WTC11 (cell line): ENCODE measurements at places on chromosomes 3 and 15.

DNA sequence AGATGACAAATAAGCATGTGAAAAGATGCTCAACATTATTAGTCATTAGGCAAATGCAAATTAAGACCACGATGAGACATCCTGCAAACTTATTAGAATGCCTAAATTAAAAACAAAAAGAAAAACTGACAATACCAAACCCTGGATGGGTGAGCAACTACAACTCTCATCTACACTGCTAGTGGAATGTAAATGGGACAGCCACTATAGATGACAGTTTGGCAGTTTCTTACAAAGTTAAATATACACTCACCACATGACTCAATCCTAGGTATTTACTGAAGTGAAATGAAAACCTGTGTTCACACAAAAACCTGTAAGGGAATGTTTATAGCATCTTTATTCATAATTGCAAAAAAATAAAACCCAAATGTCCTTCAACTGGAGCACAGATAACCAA lies 74.7 kb downstream of the NPTN start:
- no peak for DNase-seq

- no peak for DNase-seq
These were observed 619.5 kb upstream of the TBL1XR1 start for GRCh38 chr3:177816667-177817208.

DNA sequence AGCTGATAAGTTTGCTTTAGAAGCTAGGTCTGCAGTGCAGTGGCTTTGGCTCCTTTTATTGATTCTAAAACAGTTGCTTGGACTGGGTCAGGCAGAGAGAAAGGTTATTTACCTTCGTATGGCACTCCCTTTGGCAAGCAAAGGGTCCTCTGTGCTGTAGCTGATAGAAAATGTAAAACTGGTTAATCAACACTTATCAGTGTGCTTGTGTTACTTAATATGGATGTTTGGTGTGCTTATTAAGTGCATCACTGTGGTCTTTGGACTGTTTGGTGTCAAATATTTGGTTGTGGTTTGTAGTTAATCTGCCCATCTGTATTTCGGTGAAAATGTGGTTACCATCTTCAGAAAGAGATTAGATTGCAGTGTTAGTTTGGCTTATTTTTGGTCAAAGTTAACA lies 16.0 kb downstream of the UBE2E2 start:
- no peak for DNase-seq

DNA sequence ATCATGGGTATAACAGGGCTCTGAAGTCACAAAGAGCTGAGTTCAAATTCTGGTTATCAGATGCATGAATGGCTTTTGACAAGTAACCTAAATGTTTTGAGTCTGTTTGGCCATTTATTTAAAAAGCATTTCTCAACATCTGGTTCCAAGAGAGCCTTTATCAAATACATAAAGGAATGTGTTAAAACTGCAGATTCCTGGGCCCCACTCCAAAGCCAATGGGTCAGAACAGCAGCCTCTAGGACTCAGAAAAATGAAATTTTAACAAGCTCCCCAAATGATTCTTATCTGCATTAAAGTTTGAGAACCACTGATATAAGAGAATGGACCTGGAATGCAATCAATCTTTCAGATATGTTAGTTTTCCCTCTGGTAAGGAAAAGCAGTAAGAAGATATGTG lies 3.4 kb downstream of the B4GALT4 start:
- no peak for DNase-seq

DNA sequence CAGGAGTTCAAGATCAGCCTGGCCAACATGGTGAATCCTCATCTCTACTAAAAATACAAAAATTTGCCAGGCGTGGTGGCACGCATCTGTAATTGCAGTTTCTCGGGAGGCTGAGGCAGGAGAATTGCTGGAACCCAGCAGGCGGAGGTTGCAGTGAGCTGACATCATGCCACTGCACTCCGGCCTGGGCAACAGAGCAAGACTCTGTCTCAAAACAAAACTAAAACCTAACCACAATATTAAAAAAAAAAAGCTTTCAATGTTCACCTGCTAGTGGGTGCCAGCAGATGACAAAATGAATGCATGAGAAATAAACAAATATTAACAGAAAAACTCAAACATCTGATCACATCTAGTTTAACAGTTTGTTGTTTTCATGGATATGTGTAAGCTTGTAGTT lies 9.0 kb downstream of the SLC24A1 start:
- no peak for DNase-seq

DNA sequence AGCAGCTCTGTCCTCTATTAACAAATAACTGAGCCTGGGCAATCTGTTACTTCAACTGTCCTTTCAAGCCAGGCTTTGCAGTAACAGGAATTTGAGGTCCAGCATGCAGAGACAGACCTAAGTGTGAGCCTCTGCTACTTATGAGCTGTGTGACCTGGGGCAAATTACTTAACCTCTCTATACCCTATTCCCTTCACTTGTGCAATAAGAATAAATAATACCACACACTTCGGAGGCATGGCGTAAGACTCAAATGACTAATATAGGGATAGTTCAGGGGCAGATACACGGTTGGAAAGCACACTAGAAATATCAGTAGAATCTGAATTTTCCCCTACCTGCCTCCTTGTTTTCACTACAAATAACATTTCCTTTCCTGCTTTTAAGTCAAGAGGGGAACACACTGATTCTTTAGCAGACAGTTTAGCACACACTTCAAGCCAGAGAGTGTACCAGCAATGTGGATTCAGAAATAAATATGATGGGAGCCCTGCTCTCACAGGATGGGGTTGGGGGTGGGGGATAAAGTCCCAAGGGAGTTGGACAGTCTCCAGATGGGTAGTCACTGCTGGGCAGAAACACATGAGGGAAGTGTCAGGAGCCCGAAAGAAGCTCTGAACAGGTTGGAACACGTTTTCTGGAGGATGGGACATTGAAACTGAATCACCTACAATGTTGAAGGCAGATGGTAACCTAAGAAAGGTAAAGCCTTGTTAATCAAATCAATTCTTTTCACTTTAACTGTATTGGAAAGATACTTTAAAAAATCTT lies 61.8 kb upstream of the RBP1 start:
- no peak for DNase-seq

GRCh38 chr15:90597577-90597976 lies 67.9 kb downstream of the CRTC3 start:
- DNase-seq = no peak

- DNase-seq = no peak
These were observed 144.6 kb downstream of the FOXP1 start for GRCh38 chr3:71438904-71439303.

- DNase-seq = no peak
These were observed 95.2 kb upstream of the IQSEC1 start for GRCh38 chr3:13168391-13168790.

DNA sequence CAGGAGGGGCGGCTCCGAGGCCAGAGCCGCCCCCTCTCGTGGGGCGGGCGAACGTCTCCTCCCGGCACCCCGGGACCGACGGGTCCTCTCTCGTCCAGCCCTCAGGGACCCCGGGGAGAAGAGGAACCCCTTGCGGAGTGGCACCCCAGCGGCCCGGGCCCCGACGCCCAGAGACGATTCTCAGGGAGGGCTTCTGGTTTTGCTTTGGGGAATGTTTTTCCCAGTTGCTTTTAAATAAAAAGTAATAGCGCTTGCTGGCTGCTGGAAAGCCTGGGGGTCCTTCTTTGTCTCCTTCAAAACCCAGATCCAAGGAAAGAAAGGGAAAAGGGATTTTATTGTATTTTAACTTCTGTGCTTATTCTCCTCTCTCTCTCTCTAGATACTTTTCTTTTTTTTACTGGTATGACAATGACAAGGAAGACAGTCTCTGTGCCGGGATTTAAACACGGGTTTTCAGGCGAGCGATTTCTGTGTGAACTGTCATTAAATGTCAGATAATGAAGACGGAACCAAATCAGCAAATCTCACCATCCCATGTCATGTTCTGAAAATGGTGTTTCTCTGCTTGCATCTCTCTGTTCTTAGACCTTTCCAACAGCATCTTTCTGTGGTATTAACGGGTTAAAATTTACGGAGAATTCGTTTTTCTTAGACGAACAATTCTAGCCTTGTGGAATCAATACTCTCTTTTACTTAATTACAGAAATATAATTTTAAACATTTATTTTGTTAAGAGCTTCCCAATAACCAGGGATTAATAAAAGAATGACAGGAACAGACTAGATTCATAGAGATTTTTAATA lies 530 bp upstream of the PCOLCE2 start:
- DNase-seq = no peak

GRCh38 chr15:80487839-80488390 lies 83.7 kb downstream of the ARNT2 start:
- no peak for DNase-seq

- DNase-seq = no peak
These were observed 480.9 kb downstream of the ZIC1 start for GRCh38 chr3:147890114-147890513.

GRCh38 chr3:194496217-194496919 lies 9.6 kb upstream of the ATP13A3 start:
- no peak for DNase-seq

DNA sequence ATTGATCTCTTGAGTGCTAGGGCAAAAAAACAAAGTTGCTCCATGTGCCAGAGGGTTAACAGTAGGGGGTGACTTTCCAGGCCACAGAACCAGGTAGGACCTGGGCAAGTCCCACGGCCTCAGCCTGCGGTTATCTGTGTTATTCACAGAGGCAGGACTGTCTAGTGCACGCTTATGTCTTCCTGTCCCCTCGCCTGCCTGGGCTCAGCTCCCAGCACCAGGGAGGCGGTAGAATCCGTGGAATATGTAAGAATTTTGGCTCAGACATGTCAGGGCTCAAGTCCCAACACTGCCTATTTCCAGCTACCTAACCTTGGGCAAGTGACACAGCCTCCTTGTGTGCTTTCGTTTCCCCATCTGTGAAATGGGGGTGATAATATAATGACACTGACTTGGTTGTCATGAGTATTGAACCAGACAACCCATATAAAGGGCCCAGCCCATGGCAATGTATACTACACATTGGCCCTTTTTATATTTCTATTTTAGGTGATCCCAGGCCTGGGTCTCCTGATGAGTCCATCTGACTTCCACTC lies 44.3 kb upstream of the FLNB start:
- DNase-seq = no peak

GRCh38 chr15:52021128-52021671 lies 2.2 kb downstream of the MAPK6 start:
- DNase-seq = no peak

DNA sequence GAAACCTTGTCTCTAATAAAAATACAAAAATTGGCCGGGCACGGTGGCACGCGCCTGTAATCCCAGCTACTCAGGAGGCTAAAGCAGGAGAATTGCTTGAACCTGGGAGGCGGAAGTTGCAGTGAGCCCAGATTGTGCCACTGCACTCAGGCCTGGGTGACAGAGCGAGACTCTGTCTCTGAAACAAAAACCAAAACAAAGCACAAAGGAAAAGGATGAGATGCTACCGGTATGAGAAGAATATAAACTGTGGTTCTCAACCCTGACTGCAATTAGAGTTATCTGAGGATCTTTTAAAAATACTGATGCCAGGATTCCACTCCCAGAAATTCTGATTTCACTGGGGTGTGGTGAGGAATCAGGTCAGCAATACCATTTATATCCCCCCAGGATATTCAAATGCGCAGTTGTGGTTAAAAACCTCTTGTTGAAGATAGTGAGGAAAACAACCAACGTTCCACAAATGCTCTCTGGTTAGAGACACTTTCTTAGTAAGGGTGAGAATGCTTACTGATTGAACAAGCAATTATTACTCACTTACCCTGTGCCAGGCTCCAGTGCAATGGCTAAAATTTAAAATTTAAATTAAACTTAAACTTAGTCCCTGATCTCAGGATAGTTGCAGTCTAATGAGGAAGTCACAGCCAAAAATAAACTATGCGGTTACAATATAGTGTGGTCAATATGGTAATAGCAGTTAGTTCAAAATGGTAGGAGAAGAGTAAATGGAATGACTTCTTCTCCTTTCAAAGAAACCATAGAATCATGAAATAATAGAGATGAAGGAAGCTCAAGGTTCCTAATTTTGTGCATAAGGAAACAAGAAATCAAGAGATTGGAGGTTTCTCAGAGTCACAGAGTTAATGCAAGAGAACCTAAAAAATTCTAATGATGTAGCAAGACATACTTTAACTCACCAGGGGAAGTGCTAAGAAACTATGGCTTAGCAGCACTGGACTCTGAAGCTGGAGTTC lies 109.5 kb downstream of the SSR3 start:
- DNase-seq = no peak

GRCh38 chr3:111311126-111311525 lies 230.9 kb upstream of the CD96 start:
- no peak for DNase-seq

GRCh38 chr3:50226888-50227389 lies 9.1 kb upstream of the GNAI2 start:
- peak; percentile 28 for DNase-seq

- no peak for DNase-seq
These were observed 32.9 kb upstream of the TMEM115 start for GRCh38 chr3:50392101-50392715.

- DNase-seq = peak; percentile 28
These were observed 168.4 kb upstream of the ARRDC4 start for GRCh38 chr15:97791824-97792792.

DNA sequence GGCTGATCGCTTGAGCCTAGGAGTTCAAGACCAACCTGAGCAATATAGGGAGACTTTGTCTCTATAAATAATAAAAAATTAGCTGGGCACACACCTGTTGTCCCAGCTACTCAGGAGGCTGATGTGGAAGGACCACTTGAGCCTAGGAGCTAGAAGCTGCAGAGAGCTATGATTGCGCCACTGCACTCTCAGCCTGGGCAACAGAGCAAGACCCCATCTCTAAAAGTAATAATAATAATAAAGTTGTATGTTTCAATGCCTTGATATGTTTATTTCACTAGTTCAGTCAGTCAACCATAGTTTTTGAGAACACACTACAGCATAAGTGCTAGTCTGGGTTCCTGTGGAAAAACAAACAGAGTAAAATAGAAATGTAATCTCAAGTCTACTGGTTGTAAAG lies 36.5 kb downstream of the IGF2BP2 start:
- no peak for DNase-seq

DNA sequence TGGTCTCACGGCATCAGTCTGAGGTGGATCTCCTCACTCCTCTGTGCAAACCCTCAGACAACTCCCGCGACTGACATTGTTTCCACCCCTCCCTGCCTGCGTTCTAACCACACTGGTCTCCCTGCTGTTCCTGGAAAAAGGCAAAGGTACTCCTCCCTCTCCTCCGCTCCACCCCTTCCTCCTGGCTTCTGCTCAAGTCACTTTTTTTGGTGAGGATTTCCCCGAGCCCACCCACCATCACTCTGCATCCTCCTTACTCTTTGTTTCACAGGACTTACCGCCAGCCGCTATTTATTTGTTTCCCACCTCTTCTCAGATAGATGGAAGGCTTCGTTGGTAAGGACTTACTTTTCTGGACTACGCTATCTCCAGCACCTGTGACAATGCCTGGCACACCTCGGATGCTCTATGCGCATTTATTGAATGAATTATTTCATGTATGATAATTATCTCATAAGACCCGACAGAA lies 25.6 kb downstream of the PRR23E start:
- no peak for DNase-seq

- no peak for DNase-seq
These were observed 45.2 kb upstream of the ABI3BP start for GRCh38 chr3:101038393-101038792.
